ENCODE measurements at places on chromosomes 5 and 9.

GRCh38 chr5:145521066-145521465, 314.1 kb downstream of the PRELID2 start:
- no peak for DNase-seq

- no peak for DNase-seq
Measured at GRCh38 chr9:110784309-110784708, 115.7 kb downstream of the MUSK start.

DNA sequence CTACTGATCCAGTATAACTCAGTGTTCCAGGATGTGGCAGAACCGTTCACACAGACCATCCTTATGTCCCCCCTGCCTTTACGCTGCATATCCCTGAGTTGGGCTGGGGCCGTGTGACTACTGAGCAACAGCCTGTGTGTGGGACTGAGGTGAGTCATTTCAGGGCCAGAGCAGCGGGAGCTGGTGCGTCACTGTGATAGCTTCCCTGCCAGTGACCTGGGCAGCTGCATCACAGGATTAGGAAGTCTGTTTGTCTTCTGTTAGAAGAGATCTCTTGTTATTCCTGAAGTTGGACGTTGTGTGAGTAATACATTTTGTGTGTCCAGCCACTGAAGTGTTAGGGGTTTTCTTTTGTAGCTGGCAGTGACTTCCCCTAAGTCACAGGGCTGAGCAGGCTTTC, 35.6 kb downstream of the TPPP start:
- DNase-seq: peak; percentile 75

DNA sequence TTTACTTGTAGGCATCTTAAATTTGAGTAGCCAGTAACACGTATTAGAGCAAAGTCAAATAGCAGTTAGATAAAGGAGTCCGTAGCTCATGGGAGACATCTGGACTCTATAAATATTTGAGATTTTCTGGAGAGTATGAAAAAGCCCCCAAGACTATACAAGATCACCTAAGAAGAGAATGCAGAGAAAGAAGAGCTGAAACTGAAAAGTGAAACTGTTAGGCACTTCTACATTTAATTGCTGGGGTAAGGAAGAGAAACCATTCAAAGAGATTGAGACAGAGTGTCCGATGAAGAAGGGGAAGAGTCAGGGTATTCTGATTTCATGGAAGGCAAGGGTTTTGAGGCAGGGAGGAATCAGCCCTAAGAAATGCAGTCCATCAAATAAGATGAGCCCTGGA, 2372.1 kb downstream of the MAT2B start:
- no peak for DNase-seq

- no peak for DNase-seq
Measured at GRCh38 chr5:3187771-3188425, 407.7 kb upstream of the IRX1 start.

Data from H4 (cell line).